ENCODE measurements at places on chromosomes 2 and 18.
A peak's percentile ranks its signal among the peaks of the same experiment; 100 is the strongest.

- no peak for DNase-seq
These were observed 366.2 kb upstream of the ID2 start for GRCh38 chr2:8315531-8316165.

DNA sequence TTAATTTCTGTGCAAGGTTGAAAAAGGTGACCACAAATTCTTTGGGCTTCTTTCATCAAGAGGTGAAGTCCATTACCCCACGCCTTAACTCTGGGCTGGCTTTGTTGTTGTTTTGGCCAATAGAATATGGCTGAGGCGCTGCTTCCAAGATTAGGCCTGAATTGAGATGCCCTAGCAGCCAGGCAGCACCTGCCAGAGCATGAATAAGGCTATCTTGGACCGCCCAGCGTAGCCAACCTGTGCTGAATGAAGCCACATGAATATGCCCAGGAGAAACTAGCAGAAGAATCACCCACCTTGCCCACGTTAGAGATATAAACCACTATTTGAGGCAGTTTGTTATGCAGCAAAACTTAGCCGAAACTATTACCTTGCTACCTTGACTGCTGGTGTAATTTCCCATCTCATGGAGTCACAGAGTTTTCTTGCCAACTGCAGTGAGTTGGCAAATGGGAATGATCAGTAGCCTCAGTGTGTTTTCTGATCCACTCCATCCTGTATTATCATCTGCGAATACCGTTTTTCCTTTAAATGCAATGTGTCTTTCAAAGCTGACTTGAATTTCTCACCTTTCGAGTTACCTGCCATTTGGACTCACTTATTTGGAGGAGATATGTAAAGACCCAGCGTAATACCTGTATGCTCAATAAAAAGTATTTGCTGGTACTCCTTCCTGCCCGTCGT, 679 bp downstream of the TSGA10 start:
- DNase-seq: peak; percentile 33

DNA sequence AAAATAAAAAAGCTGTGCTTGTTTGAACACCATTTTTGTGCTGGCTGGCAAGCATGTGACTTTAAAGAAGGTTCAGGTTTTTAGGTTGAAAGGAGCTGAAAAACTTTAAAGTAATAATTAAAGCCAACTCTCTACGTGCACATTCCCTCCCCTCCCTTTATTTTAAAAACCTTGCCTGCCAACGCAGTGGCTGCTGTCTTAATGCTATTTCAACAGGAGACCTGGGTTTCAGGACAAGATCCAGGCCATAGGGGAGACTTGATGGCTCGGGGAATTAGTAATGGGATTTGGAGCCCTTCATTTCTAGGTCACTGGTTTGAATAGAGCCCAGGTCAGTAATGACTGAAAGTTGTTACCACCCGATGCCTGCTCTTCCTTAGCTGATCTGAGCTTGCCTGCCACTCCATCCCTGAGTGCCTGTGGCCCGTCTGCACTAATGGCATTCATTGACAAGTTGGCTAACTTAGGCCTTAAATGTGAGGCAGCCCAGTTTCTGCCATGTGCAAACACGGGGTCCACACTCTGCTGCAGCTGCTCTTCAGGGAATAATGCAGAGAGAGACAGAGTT, 1233.2 kb upstream of the ZEB2 start:
- DNase-seq: no peak

DNA sequence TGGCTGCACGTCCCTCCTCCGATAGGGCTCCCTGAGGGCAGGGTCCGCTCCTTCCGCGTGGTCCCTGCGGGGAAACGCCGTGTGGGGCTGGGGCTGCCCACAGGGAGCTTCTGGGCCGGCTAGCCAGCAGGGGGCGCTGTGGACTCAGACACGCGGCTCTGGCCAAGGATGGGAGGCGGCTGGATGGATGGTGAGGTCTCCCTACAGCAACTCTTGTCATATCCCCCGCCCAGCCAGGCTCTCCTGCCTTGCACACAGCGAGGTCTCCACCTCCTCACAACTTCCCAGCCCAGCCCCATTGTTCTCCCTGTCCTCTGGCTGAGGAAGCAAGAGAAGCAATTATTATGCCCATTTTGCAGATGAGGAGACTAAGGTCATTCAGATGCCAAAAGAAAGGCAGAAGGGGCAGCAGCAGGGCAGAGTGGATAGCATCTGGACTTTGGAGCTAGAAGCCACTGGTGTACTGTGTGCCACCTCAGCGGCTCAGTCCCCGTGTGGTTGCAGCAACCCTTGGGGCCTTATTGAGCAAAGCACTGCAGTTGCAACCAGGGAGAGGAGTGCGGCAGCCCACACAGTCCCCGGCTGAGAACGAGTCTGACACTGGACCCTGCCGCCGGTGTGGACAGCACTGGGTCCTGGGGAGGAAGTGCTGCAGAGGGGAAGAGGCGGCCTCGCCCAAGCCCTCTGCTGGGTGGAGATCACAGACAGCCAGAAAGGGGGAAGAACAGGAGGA, 99.0 kb downstream of the ZFP36L2 start:
- DNase-seq: no peak

GRCh38 chr2:118874324-118874723, 26.9 kb upstream of the EN1 start:
- no peak for DNase-seq

DNA sequence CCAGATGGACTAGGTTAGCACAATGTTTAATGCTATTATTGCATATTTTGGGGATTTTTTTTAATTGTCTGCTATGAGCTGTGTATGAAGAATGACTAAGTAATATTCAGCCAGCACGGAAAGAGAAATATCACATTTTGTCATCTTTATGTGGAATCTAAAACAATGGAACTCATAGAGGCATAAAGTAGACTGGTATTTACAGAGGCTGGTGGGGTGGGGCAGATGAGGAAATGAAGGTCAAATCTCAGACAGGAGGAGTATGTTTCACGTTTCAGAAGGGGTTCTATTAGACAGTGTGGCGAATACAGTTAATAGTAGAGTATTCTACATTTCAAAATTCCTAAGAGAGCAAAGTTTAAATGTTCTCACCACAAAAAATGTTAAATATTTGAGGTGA, 4.7 kb downstream of the CDH19 start:
- DNase-seq: no peak

GRCh38 chr18:37476182-37476581, 89.4 kb downstream of the CELF4 start:
- DNase-seq: peak; percentile 16

DNA sequence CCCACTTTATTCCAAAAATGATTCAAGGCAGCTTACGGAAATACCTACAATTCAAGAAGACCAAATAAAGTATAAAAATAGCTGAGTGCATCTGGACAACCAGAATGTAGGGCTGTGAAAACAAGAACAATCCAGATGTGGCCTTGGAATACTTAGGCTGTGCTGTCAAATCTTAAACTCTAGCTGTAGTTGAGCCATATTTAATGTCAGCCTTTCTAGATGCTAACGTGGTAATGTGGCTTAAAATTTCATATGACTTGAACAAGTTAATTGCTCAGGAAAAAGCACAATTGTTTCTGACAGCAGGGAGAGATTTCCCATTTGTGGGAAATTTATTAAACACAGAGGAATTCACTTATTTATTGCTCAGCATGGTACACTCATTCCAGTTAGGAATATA, 14.6 kb upstream of the NAPG start:
- no peak for DNase-seq

GRCh38 chr2:43389581-43390466, 163.4 kb upstream of the ZFP36L2 start:
- DNase-seq: no peak

DNA sequence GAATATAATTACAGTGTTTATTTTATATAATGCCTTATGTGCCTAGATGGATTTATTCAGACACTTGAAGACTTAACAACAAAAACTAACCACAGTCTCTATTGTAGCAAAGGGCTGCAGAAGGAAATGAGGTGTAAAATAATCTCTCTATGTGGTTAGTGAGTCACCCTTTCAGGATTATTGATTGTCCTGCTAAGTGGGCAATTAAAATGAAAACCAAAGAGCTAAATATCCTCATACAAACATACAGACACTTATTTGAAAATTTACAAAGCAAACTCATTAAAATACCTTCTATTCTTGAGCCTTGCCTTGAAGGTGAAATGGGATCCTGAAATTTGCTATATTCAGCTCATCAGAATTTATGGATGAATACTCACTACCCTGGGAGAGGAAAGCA, 27.7 kb upstream of the DCC start:
- DNase-seq: no peak

DNA sequence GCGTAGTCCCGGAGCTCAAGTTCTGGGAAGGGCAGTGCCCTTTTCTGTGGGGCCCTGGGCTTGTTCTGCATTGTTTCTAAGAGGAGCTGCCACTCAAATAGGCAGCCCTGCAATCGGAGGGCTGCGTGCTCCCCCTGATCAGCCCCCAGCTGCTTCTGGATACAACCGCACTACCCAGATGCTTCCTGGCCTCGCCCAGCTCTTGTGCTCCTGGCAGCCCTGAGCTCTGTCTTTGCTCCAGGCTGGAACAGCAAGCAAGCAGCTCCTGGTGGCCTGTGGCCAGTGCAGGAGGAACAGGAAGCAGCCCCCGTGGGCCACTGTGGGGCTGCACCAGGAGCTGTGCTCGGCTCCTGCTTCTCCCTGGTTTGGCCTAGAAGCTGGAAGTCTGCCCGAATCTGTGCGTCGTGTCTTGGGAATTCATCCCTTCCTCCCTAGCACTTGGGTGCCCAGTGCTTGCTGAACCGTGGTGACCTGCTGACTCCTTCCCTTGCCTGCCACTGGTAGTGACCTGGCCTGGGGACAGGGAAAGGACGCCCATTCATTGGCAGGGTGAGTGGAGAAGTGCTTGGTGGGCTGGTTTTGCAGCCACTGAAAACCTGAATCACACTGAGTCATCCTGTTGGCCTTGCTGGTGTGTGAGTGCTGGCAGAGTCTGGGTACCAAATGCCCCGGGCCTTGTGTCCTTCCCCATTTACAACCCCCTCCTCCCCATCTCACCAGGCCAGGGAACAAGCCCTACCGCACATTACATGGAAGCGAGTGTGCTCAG, 27.3 kb upstream of the NTSR2 start:
- DNase-seq: peak; percentile 83

- no peak for DNase-seq
These were observed 215.0 kb downstream of the MYCN start for GRCh38 chr2:16155366-16155765.

DNA sequence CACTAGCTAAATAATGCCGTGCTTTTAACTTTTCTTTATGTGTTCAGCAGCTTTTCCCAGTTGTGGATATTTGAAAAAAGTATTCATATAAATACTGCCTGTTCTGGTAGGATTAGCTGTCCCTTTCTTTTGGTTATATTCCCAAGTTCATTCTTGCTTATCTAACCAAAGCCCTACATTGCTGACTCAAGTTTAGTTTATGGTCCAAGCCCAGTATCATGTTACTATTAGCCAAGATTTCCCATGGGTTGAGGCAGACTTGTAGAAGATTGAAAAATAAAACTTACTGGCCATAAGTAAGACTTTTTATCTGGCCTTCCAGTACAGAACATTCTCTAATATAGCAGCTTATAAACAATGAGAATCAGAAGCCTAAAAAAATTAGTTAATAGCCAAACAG, 49.7 kb upstream of the NFE2L2 start:
- peak; percentile 63 for DNase-seq

DNA sequence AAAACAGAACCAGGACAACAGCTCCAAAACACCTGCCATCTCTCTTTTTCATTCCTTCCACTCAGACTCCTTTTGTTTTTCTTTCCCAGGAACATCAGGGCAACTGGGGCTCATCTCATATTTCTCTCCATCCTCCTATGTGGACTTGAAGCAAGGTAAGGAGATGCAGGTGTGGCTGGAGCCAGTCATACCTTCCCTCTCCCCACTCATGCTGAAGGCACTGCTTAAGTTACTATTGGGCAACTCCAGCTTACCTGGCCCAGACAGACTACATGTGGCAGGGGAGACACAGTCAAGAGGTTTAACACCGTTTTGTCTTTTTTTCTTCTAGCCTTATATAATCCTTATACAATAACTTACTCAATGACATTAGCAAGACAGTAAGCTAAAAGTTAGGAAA, 38.4 kb downstream of the LAMA1 start:
- DNase-seq: no peak

- DNase-seq: no peak
These were observed 325.8 kb downstream of the CCDC178 start for GRCh38 chr18:33114749-33115148.

GRCh38 chr2:9739531-9739964, 103.7 kb upstream of the TAF1B start:
- DNase-seq: peak; percentile 34

GRCh38 chr2:219408204-219408603, 10.0 kb upstream of the DES start:
- no peak for DNase-seq

GRCh38 chr2:33784488-33784887, 185.4 kb upstream of the FAM98A start:
- no peak for DNase-seq

- DNase-seq: no peak
These were observed 714 bp upstream of the SCN9A start for GRCh38 chr2:166376488-166376828.

- no peak for DNase-seq
These were observed 70.3 kb upstream of the NCK2 start for GRCh38 chr2:105674401-105674800.

GRCh38 chr2:178298785-178299212, 104.5 kb downstream of the OSBPL6 start:
- DNase-seq: peak; percentile 45

DNA sequence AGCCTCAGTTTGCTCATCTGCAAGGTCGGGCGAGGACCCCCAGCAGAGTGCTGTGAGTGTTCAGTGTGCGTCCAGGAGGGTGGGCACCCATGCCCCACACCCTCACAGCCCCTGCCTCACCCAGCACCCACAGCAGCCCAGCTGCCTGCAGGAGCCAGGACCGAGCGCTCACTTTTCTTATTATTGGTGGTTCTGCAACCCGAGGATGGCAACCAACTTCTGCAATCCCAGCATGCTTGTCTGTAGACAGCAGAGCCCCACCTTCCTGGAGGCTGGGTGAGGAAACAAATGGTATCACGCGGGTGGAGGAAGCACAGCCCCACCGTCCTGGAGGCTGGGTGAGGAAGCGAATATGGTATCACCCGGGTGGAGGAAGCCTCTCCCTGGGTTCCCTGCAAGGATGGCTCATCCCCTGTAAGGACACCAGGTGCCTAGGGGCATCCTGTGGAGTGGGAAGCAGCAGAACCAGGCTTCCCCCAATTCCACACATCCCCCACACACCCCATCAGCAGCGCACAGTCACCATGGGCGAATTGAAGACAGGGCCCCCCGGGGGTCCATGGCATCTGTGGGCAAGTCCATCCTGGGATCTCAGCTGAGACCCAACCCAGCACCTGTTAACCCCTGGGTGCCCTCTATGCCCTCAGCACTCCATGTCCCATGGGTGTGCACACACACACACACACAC, 220.5 kb upstream of the RAB6C start:
- DNase-seq: no peak

DNA sequence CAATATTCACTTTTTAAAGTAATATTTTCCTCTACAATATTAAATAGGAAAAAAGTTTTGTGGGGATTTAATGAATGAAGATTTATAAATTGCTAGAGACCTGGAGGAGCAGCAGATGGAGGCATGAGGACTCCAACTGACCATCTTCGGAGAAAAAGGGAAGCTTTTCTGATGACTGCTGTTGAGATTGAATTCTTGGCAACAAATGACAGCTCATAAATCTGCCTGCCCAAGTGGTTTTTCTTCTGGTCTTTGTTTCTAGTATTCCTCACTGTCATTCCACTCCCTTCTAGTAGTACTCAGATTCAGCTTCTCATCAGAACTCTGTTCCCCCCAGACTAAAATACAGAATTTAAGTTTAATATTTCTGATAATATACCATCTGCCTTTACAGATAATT, 157.0 kb downstream of the EML6 start:
- DNase-seq: no peak
